ENCODE measurements at places on chromosomes 5 and 9.

DNA sequence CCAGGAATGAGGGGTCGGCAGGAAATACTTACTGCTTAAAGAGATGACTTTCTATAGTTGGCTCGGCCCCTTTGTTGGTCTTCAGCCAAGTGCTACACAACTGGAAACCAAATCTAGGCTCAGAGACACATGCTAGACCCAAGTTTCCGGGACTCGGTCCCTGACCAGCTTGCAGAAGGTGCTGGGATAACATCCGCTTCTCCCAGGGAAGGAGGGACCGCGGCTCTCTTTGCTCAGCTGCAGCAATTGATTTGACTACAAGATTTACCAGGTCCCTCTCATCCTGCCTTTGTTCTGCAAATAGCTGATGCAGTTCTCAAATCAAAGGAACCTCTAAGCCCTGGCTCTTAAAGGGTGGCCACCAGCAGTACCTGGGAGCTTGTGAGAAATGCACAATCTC lies 314.7 kb downstream of the MLLT3 start:
- ATAC-seq: no peak

DNA sequence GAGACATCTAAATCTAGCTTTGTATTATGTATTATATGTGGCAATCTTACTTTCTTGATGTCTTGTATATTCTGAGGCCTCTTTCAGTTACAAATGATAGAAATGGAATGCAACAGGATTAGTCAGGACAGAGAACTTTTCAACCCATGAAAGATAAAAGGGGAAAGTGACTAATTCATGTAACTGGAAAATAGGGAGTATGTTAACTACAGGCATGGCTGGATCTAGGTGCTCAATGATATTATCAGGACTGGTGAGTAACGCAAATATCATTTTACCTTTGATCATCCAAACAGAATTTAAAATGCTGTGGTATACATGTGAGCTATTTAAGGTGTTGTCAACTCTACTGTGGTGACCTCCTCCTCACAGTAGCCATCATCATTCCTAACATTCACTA lies 215.7 kb upstream of the GLRA1 start:
- ATAC-seq: no peak

GRCh38 chr9:111474385-111474784 lies 9.8 kb downstream of the ECPAS start:
- ATAC-seq: no peak

DNA sequence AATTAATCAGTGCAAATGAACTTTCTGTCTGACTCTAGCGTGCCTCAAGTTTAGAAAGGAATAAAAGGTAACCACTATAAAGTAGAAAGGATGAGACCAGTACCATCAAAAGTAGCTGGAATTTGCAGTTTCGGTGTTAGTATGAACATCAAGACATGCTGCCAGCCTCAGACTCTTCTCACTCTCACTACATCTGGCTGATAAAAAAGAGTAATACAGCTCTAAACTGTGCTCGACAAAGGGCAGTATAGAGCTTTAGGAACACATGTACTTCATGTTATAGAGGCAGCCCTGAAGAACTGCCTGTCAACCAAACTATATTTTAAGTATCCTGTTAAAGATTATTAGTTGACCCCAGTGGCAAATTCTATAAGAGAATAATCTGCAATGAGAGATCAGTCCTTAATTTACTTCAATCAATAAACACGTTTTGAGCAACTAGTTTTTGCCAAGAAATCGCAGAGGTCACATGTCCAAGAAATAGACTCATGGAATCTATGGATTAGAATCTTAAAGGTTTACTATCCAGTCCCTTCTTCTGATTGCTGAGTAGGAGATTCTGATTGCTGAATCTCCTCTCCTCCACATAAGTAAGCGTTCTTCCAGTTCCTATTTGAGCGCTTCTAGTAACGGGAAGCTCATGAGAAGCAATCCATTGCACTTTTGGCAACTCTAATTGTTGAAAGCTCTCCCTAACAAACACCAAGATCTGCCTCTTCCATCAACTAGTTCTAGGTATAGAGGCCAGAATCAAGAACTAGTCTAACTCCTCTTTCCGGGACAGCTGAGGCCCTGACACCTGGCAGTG lies 941 bp downstream of the XPA start:
- ATAC-seq: peak; percentile 1

DNA sequence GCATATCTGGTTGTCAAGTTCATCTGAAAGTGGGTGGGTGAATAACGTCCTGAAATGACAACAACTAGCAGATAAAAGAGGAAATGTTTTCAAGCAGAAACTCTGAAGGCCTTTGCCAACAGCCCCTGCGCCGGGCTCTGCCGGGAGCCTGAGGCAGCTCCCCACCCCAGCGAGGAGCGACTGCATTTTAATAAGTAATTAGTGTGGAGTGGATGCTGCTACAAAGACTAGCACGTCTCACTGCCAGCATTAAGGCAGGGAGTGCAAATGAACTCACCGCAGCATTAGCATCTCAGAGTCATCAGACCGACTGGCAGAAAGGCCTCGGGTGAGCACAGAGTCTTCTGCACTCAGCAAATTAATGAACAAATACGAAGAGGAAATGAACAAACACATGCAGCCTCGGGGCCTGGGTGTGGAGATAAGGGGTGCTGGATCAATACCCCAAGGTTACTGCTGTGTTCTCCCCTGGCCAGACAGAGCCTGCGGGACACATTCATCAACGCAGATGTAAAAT lies 63.8 kb downstream of the VAV2 start:
- peak; percentile 54 for ATAC-seq

GRCh38 chr5:175627005-175627404 lies 30.9 kb upstream of the HRH2 start:
- ATAC-seq: no peak

DNA sequence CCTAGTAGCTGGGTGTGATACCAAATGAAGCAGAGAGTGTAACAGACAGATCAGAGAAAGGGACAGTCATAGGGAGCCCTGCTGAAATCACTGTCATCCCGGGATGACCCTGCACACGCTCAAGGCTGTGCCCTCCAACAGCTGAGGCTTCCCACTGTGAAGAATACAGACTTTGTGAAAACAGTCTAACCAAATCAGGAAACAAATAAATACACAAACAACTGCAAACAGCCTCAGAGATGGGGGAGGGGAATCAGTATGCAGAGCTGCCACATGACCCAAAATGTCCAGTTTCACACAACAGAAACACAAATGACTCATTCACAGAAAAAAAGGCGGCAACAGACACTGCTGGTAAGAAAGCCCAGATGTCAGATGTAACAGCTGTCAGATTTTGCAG lies 101.9 kb downstream of the ADAMTS2 start:
- peak; percentile 72 for ATAC-seq

DNA sequence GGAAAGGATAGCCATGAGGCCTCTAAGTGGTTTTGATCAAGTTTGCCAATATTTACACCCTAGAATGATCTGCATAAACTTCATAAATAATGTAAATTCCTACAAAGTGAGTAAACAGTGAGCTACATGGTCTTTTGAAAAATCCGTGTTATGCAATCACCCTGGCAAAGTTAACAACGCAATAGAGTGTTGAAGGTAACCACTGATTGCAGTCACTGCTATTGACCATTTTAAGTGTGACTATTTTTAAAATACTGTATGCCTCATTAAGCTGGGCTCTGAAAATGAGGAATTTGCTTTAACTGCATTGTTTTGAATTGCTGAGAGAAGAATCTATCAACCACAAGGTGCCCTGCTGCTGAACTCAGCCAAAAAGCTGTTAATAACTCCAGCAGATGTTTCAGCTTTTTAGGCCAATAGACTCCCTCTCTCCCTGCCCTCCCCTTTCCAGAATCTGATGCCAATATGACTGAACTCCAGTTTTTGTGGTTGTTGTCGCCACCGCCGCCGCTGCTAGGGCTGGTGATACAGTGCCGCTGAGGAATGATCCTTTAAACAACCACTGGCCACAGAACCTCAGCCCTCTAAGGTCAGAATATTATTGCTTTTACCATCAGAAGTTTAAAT lies 35.3 kb upstream of the SMARCA2 start:
- ATAC-seq: peak; percentile 80

- ATAC-seq: no peak
Measured at GRCh38 chr5:143698574-143698973, 113.4 kb upstream of the HMHB1 start.

DNA sequence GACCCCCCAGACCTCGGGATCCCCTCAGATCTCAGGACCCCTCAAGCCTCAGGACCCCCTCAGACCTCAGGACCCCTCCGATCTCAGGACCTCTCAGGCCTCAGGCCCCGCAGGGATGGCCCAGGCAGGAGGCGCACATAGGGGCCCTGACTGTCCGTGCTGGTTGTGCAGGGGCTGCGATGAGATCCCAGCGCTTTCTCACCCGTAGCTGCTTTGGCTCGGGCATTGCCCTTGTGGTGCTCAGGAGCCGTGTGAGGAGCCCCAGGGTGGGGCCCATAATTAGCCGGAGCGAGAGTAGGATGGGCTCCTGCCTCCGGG lies 680 bp upstream of the LPCAT1 start:
- ATAC-seq: peak; percentile 7

Data from motor neuron (in vitro differentiated cells).